ENCODE measurements at places on chromosomes 6 and 20.
A peak's percentile ranks its signal among the peaks of the same experiment; 100 is the strongest.

DNA sequence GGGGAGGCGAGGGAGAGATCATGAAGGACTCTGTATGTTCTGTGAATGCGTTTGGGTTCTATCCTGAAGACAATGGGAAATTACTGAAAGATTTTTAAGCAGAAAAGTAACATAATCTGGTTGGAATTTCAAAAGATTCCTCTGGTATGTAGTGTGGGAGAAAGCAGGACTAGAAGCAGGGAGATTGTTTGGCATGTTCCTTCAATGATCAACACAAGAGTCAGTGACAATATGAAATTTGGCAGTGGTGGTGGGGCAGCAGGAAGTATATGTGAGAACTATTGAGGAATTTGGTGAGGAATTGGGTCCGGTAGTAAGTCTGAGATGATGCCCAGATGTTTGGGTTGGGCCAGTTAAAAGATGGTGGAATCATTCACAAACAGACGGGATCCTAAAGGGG lies 348.7 kb downstream of the CD83 start:
- DNase-seq, result no peak

DNA sequence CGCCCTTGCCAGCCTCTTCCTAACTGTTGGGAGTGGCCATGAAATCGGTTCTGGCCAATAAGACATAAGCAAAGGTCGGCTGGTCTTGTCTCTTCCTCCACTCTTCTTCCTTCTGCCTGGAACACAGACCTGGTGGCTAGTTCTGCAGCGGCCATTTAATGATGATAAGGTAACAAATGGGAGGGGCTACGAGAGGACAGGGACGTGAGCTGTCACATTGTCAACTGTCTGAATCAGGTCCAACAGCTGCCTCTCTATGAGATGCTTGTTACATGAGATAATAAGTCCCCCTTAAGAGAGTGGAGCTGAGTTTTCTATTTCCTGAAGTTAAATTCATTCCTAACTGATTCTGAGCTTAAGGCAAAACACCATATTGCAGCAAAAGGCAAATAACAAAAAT lies 12.5 kb upstream of the TMEM242 start:
- DNase-seq, result no peak

GRCh38 chr6:114049367-114049966 lies 78.5 kb upstream of the HDAC2 start:
- no peak for DNase-seq

GRCh38 chr6:37321101-37321500 lies 32.7 kb upstream of the RNF8 start:
- DNase-seq, result no peak

GRCh38 chr6:135087803-135088202 lies 33.2 kb upstream of the HBS1L start:
- no peak for DNase-seq

DNA sequence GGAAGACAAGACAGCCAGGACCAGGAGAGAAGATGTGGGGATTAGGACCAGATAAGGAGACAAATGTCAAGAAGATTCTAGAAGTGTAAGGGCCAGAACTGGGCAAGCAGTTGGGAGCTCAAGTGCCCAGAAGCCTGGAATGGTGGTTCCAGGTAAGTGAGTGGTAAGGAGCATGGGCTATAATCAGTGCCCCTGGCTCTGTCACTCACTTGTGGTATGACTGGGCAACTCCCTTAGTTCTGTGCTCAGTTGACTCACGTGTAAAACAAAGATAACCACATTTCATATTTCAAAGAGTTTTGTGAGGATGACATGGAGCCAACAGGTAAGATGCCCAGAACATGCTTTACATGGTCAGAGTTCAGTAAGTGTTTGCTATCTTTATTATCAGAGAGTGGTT lies 11.2 kb downstream of the CCDC167 start:
- no peak for DNase-seq

DNA sequence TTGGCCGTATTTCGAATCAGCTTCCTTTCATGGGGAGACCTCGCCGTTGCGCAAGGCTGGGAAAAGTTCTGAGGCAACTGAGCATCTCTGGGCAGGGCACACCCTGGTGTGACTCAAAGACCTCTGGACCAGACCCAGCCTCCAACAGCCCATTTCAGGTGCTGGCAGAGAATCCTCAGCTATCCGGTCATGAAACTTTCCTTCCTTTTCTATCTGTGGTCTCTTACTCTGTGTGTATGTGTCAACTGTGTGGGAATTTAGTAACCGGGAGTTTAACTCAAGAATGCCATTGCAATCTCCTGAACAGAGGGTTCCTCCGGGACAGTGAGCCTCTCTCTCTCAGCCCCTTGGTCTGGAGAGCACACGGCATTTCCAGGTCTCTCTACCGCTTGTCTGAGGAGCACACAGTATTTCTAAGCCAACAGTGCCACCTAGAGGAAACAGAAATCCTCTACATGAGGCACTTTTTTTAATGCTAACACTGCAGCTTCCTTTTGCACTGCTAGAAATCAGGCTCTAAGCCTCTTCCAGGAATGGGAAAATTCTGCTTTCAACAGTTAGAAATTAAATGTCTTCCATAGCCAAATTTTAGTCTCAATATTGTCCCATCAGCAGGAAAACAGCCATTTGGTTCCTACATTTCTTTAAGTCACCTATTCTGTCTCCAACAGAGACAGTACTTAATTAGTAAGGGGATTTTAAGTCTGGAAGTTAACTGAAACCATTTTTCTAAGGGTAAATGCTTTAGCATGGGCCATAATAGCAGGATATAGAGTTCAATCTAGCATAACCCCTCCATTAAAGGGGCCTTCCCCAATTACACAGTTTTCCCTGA lies 32.7 kb downstream of the PLN start:
- DNase-seq, result peak; percentile 87

DNA sequence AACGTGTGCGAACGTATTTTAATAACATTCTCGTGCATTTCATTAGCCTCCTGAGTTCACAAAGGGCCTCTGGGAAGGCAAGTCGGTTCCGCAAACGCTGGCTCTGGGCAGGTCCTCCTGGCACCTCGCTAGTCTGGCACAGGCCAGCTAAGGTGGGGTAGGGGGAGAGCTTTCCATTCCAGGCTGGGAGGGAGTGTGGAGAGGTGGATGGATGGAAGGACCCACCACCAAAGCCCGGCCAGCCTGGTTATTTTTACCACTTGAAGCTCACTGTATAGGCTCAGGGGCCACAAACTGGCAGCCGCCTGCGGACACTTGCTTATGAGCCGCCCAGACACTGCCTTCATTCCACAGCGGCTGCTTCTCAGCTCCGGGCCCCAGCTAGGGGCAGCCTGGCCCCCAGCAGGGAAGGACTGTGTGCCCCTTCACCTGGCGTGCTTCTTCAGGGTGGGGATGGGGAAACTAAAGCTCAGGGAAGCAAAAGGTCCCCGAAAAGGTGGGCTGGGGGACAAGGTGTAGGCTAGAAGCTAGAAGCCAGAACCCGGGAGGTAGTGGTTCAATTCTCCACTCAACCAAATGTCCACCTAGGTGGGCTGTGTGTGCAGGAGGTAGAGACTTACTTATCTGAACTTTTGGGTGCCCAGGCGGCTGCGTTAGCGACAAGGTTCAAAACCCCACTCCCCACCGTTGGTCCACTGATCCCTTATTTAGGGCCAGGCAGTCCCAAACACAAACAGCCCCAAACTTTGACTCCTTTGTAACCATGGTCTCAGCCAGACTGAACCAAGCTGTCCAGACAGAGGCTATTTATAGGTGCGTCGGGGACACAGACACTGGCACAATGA lies 1.7 kb downstream of the PMEPA1 start:
- DNase-seq, result no peak

DNA sequence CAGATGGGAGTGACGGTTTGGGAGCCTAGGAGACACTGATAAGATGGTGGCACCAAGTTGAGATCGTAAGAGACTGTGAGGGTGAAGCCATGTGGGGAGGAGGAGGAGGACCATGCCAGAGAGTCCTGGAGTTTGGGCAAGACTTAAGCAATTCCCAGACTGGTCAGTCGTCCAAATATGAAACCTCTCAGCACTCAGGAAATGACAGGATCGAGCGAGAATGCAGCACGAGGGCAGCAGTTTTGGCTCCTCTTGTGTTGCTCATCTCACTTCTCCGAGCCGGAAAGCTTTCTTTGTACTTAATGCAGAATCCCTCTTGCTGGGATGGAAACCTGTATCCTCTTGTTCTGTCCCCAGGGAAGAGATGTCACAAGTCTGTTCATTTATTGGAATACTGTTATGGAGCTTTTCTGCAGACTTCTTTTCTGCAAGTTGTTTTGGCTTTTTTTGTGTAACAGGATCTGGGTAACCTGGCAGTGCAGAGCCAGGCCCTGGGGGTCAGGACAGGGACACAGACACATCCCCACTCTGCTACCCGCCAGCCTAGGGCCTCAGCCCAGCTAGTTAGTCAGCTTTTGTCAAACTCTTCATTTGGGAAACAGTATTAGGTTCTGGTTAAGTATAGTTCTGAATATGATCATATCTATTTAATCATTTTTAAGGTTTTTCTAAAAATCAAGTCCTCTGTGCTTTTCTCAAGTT lies 34.3 kb downstream of the FNDC1 start:
- DNase-seq, result no peak

DNA sequence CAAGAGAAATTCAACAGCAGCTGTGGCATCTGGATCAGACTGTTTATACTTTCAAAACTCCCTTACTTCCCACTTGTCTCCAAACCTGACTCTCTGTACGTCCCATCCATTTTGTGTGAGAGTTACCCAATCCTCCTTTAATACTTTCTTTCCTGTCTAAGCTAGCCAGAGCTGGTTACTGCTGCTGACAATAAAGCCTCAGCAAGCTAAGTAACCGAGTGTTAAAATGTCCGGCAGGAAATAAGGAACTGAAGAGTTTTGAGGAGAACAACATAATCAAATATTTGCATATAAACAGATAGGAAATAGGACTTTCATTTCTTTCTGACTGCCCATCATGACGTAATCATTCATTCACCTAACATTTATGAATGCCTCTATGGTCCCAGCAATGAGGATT lies 11.6 kb downstream of the TMEM30A start:
- DNase-seq, result peak; percentile 90

All from AML-193 (cell line).